CD4-positive, alpha-beta T cell treated with Interleukin-12 subunit alpha and Interleukin-12 subunit beta, for 1 hour (primary cell): ENCODE measurements at places on chromosomes 4 and X.

DNA sequence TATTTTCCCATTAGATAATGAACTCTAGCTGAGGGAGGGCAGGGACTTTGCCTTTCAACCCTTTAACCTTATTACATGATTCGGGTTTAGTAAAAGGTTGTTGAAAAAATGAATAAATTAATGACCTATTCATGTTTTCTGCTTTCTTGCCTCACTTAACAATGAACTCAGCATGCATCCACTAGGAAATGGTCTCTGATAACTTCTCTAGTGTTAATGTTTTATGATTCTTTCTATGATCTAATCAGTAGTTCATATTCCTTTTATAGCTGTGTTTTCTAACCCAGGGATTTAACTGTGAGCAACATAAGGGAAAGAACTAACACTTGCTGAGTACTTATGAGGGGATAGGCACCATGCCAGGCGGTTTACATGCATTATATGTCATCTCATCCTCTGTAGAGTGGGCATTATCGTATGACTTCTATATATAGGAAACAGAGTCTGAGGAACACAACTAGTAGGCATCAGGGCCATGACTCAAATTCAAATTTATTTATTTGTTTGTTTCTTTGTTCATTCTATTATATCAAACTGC, 236.7 kb upstream of the MAB21L2 start:
- no peak for DNase-seq

DNA sequence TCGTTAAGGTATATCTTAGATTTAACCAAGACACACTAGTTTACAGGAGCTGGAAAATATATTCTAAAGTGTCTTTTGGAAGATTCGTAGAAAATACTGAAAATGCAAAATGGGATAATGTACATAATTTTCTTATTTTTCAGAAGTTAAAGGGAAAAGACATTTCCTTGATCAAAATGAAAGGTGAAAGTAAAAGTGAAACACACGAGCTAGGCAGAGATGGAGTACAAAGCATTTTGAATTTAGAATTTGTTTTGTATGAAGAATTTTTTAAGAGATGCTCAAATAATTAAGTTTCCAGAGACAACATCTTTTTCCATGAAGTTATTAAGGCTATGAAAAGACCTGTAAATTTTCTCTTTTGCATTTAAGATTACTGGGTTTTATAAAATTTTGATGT, 2192.6 kb upstream of the AGA start:
- no peak for DNase-seq

GRCh38 chr4:14269824-14270223, 642.3 kb upstream of the BOD1L1 start:
- DNase-seq: peak; percentile 4

GRCh38 chrX:49844611-49845010, 15.5 kb downstream of the PAGE4 start:
- DNase-seq: no peak
